Fibroblast of skin of left quadriceps (primary cell): ENCODE measurements at places on chromosomes 1 and 21.
A peak's percentile ranks its signal among the peaks of the same experiment; 100 is the strongest.

- no peak for DNase-seq
Measured at GRCh38 chr1:227548119-227548397, 15.3 kb upstream of the ZNF678 start.

- no peak for DNase-seq
Measured at GRCh38 chr1:229579059-229579673, 20.7 kb upstream of the ABCB10 start.

- no peak for DNase-seq
Measured at GRCh38 chr1:202656057-202656456, 54.2 kb downstream of the SYT2 start.

- no peak for DNase-seq
Measured at GRCh38 chr1:207031632-207032264, 808 bp downstream of the C1orf116 start.

GRCh38 chr1:94658221-94658620 lies 116.7 kb upstream of the F3 start:
- DNase-seq = no peak

DNA sequence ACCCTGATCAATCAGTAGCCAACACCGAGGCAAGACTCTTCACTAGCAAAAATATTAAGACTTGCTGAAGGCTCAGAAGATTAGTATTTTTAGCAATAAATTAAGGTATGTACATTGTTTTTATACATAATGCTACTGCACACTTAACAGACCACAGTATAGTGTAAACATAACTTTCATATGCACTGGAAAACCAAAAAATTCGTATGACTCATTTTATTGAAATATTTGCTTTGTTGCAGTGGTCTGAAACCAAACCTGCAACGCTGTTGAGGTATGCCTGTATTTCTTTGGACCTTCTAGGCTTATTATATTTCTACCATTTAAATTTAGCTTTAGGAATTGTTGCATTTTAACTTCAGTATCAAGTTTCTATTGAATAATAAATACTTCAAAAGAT lies 65.8 kb upstream of the BCL9 start:
- DNase-seq = no peak

- peak; percentile 79 for DNase-seq
Measured at GRCh38 chr1:117142200-117142599, 20.7 kb upstream of the TRIM45 start.

- no peak for DNase-seq
Measured at GRCh38 chr1:245800901-245801605, 646.3 kb downstream of the KIF26B start.

- DNase-seq = no peak
Measured at GRCh38 chr1:181660621-181661020, 177.3 kb downstream of the CACNA1E start.

- DNase-seq = no peak
Measured at GRCh38 chr1:53259932-53260331, 21.6 kb upstream of the MAGOH start.

DNA sequence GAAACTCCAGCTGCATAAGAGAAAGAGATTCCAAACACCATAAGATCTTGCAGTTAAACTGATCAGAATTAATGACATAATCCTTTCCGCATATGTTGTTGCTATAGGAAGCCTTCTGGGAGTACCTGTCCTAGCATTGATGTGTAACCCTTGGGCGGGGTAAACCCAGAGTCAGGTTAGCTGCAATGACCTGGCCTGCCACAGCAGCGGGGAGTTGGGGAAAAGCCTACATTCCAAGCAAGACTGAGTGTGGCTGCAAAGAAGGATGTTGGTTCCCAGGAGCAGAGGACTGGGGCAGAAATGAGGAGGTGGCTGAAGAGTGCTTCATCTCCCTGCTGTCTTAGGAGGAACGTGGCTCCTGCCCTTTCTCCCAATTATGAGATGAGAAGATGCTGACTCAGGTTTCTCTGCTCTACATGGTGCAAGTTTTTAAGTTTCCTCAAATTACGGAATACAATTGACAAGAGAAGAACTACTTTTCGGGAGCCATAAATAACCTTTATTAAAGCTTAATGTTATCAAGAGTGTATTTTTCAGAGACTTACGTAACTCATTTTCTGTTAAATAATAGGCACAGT lies 142.1 kb downstream of the RYR2 start:
- no peak for DNase-seq

DNA sequence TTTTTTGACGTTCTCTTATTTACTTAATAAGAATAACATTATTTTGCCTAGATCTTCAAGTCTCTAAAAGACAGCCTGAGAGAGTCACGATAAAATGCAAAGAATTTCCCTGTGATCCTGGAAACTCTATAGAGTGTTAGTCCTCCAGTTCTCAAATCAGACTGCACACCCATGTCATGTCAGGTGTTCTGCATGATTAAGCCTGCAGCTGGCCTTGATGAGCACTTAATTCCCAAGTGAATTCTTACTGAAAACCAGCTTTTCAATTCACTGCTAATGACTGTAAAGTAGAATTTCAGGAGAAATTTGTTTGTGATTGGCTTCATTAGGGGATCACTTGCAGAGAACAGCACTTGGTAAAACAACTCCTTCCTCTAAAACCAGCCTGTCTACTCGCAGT lies 41.9 kb downstream of the CHML start:
- DNase-seq = no peak

DNA sequence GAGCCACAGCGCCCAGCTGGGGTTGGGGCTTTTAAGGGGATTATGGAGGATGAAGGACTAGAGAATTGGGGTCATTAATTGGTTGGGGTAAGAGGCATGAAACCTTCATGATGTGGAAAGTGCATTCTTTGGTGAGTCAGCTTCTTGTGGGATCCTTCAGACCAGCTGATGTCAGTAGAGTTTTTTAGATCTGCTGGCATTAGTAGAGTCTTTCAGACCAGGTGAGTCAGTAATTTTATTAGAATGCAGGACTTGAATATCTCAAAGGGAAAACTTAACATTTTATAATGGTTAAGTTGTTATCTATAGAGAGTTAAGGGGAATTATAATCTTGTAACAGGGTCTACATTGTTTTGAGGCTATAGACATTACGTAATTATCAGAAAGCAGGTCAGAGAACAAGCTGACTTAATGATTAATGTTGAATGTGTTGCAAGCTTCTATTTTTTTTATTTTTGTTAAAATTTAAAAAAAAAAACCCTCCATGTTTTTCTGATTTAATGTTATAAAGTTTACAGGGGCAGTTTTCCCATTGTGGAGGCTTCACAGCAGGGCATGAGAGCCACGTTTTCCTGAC lies 160.9 kb upstream of the FMN2 start:
- no peak for DNase-seq

DNA sequence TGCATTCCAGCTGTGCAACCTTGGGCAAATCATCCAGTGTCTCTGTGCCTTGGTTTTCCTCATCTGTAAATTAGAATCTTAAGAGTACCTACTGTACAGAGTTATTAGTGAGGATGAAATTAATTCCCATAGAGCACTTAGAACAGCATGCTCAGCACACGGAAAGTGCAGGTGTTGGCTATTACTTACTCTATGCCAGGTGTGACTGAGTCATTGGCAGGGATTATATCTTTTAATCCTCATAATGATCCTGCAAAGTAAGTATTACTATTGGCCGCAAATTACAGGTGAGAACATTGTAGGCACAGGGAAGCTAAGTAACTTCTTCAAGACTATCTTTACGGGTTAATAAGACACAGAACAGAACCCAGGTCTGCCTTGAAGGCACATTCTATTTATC lies 6.3 kb upstream of the UBE2U start:
- no peak for DNase-seq

DNA sequence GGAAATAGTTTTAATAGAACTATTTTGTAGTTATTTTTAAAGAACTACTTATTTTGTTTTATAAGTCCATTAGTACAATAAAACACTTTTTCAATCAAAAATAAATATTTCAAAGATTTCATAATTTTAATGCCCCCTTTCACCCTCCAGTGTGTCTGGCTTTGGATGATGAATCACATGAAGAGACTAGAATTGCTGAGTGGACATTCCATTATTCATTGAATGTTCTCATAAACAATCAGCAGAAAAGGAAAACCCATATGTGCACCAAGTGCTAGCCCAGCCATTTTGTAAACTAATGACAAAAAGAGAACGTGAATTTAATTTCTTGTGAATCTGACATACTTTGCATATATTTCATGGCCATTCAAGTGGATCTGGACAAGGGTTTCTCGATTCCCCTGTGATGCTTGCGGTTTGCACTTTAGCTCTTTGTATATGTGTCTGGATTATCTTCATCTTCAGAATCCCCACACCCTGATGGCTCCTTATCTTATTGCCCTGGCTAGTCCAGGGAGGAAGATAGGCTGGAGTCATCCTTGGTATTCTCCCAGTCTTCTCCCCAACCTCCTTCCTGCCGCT lies 20.7 kb upstream of the CHIA start:
- DNase-seq = no peak

- no peak for DNase-seq
Measured at GRCh38 chr1:57041901-57042300, 76.1 kb upstream of the C8B start.

- DNase-seq = no peak
Measured at GRCh38 chr1:182527680-182528079, 61.4 kb downstream of the RNASEL start.

GRCh38 chr1:151846686-151847237 lies 6.8 kb downstream of the THEM5 start:
- DNase-seq = no peak

DNA sequence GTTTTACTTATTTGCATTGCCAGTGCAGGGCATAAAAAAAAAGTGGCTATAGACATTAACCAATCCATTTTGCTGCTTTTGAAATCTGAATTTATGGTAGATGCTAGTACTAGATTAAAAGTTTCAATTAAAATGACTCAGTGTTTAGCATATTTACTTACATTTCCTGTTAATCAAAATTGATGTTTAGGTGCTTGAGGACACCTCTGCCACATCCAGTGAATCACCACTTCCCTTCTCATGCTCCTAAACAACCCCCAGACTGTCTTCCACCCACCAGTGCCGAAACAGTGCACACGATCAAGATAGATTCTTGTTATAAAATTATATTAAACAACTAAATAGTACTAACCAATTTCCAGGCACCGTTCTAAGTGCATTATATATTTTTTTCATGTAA lies 32.7 kb downstream of the HSD17B7 start:
- DNase-seq = no peak

- DNase-seq = no peak
Measured at GRCh38 chr1:13945856-13946255, 245.9 kb downstream of the PRDM2 start.

GRCh38 chr1:62386351-62387121 lies 50.3 kb upstream of the USP1 start:
- DNase-seq = no peak

DNA sequence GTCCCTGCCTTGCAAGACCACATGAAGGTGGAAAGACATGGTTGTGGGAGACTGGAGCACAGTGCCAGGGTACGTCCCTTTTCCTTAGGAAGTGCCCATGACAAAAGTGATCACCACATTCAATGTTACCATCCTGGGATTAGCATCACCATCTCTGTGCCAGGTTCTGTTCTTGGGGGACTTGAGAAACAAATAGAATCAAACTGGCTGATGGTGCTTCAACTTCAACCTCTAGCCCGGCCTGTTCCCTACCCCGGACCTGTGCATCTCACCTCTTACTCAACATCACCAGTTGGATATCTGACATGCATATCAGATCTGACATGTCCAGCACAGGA lies 153.3 kb downstream of the GRIK3 start:
- DNase-seq = no peak

- no peak for DNase-seq
Measured at GRCh38 chr21:45580181-45580575, 37.9 kb upstream of the SLC19A1 start.

DNA sequence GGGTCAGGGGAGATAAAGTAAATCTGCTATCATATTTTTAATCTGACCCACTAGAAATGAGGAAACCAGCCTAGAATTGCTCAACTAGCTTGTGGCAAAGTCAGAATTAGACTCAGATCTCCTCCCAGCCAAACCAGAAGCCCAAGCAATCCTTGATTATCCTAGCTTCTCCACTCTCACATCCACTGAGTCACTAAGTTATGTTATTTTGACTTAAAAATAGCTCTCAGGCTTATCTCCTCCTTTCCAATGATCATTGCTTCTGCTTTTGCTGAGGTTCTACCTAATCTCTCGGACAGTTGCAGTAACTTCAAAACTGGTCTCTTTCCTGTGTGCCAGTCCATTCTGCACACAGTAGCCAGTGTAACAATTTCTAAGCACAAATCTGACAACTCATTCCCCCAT lies 22.9 kb downstream of the OVAAL start:
- DNase-seq = no peak

GRCh38 chr1:218917656-218918055 lies 256.0 kb upstream of the LYPLAL1 start:
- no peak for DNase-seq

DNA sequence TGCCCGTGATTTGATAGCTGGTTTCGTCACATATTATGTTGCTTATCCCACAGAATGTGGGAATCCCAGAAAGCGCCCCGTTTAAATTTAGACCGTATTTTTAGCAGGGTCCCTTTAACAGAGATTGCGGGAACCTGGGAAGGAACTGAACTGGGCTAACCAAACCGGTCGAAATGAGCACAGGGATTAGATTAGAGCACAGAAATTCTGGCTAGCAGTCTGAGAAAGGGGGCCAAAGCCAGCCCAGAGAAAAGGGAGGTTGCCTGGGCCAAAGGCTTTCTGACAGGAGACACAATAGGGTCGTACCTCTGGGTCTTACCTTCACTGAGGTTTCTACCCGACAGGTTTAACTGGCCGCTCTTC lies 327 bp downstream of the LRRC40 start:
- DNase-seq = no peak

- no peak for DNase-seq
Measured at GRCh38 chr1:84876353-84876752, 16.7 kb downstream of the LPAR3 start.

DNA sequence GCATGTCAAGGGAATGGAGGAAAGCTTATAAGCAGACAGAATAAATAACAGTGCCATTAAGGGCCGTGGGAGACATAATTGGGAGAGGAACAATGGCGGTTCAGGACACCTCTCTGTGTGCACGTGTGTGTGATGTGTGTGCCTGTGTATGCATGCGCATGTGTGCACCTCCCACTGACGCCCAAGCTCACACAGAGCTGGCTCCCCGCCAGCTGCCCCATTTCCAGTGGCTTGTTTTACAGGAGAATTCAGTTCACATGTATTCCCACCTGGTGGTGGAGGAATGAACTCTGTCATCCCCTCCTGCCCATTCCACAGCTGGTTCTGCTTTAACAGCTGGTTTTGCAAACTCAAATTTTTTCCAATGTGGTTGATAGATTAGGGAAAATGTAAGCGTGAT lies 262.2 kb downstream of the AJAP1 start:
- no peak for DNase-seq

GRCh38 chr1:207058878-207059867 lies 6.1 kb downstream of the PFKFB2 start:
- DNase-seq = no peak

DNA sequence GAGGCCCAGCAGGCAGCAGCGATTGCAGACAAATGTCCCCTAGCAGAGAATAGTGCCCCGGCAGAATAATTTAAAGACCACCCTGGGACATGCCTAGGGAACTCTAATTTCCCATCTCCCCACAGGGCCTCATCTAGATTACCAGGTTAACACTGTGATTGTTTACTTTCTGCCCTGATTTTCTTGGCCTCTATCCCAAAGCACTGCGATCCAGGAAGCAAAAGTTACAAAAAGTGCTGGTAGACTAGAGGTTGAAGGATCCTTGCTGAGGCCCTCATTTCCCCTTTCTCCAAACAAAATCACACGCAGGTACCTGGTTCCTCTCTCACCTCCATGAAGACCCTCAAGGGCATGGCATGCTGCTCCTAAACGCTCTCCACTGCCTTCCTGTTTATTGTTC lies 229.7 kb downstream of the C1orf94 start:
- DNase-seq = no peak

GRCh38 chr21:26095131-26095530 lies 75.4 kb downstream of the APP start:
- DNase-seq = no peak

- DNase-seq = peak; percentile 83
Measured at GRCh38 chr1:232613752-232614381, 16.1 kb downstream of the SIPA1L2 start.
